ENCODE measurements at places on chromosomes 3 and 15. TPM values are rescaled to one million over a fixed set of nuclear protein-coding genes. Genes with fewer than 3 reads are reported as not detected.

LYSMD2 gene
- total RNA-seq = 19.1 TPM

PIF1 gene
- total RNA-seq = 30.0 TPM

NOX5 gene
- not detected for total RNA-seq

MYRIP gene
- not detected for total RNA-seq

RTP1 gene
- not detected for total RNA-seq

PTH1R gene
- not detected for total RNA-seq

HCLS1 gene
- total RNA-seq = 235 TPM

CDCP1 gene
- 5.8 TPM for total RNA-seq

BCHE gene
- total RNA-seq = not detected

RPN1 gene
- total RNA-seq = 138 TPM

Measured in activated CD4-positive, alpha-beta T cell treated with anti-CD3 and anti-CD28 coated beads for 36 hours (primary cell).